ENCODE measurements at places on chromosomes 3 and 15.

GRCh38 chr3:168049367-168049974, 46.3 kb downstream of the GOLIM4 start:
- no peak for DNase-seq

- DNase-seq, result no peak
These were observed 124.1 kb upstream of the CRBN start for GRCh38 chr3:3303636-3304035.

- no peak for DNase-seq
These were observed 53.4 kb upstream of the CHD2 start for GRCh38 chr15:92846741-92847140.

DNA sequence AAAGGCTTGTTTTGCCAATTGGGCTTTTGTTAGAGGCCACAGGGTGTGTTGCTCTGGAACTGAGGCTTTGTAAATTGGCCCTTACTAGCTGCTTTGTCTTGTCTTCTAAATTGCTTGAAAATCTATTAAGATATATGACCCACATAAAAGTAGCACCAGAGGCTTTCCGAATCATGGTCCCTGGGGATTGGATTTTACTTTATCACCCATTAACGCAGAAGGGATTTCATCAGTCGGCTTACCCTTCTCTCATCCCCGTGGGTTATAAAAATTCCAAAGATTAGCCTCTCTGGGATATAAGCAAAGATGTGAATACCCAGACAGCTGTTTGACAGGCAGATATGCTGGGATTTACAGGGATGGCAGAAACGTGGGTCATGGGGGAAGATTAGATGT, 98.3 kb upstream of the CHL1 start:
- no peak for DNase-seq

- no peak for DNase-seq
These were observed 319.8 kb downstream of the LPP start for GRCh38 chr3:188473591-188474288.

DNA sequence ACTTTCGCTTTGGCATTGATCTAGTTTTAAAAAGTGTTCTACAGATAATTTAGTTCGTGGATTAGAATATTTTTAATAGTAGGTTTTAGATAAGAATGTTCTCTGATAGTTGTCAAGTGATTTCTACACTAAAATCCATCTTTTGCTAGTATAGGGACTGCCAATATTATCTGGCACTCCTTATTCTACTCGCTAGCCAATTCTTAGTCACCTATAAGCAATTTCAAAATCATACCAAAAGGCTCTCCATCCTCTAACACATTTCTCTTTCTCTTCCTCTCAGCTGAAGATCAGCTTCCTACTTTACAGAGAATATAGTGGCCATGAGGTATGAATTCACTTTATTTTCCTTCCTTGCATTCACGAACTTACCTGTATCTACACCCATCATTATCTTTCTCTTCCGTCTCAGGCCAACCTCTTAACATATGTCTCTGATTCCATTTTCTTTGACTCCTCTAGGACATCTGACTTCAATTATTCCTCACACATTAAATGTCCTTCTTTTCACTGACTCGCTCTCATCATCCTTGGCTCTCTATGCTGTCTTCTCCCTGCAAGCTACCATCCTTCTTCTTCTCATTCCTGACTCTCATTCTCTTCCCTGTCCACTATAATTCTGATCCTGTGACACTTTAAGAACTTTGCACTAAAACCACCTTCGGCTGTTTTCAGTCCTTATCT, 35.5 kb downstream of the C3orf80 start:
- DNase-seq, result no peak

DNA sequence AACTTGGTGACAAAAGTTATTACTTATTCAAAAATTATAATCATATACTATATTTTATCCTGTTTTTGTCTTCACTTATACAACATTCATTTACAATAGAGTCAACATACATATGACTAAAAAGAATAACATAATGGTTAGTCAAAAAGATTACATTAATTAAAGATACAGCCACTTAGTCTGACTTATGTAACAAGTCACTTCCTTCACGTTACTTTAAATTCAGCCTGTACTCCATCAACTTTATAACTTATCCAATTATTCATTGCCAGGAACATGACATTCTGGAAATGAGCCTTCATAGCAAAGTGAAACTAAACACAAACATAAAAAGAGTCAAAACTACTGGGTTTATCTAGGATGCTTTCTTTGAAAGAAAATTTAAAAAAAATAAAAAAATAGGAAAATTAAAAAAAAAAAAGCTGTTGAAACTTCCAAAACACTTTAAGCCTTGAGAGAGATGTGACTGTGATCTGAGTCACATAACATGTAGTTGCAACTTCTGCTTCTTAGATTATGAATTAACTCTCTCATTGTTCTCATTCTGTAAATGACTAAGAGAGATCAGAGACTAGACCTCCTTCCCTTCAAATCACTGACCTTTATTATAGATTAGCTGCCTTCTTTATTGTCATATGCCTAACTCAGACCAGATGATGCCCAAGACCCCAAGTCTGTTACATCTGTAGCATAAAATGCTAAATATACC, 107.8 kb downstream of the MYRIP start:
- no peak for DNase-seq

DNA sequence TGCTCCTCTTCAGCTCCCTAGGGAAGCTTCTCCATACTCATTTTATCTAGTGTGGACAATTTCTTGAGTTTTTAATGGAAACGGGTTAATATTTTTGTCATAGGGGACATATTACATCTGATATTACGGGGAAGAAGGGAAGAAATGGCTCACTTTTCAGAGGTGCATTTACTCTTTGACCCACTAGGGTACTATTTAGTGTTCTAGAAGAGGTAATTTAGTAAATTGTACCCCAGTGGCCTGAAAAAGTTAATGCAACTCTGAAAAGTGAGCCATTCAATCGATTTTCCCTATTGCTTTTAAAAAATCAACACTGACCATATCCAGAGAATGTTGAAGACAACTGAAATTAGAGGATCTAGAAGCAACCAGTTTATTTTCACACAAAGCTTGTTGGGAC, 71.2 kb downstream of the MAP2K5 start:
- no peak for DNase-seq

DNA sequence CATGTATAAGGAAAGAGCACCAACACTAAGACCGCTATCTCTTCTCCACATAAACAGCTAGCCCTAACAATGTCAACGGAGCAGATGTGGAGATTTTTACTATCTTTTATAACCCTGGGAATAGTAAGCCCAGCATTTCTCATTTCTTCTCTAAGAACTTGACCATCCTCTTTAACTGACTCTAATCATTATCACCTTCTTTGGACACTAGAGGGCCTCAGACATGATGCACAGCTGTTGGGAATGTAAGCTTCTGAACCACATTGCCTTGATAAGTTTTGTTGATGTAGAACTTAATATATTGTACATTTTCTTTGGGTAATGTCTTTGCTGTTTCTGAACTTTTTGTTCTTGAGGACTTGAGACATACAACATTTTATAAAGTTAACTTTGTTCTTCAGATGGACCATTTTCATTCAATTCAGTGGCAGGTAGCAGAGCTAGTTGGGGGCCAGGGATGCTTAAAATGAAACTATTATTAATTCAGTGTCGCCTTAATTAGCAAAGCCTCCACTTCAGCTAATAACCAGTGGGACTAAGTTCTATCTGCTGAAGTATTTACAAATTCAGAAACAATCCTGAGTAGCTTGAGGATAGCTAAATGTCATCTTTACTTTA, 9.6 kb upstream of the TAGLN3 start:
- DNase-seq, result no peak

- DNase-seq, result no peak
These were observed 121.3 kb upstream of the WNT7A start for GRCh38 chr3:14001136-14001535.

GRCh38 chr3:36678216-36679013, 85.9 kb downstream of the DCLK3 start:
- no peak for DNase-seq

DNA sequence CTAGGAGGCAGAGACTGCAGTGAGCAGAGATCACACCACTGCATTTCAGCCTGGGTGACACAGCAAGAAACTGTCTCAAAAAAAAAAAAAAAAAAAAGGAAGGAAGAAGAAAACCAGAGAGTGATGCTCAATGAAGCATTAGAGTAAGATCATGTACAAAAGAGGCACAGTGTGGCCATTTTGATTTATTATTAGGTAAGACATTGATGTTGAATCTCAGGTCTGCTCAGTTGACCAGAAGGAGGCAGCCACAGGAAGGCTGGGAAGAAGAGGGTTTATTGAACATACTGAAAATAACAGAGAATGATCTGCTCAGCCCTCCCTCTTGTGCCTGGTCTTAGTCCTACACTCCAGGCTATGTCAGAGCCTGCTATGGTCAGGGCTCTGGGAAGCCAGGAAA, 15.6 kb downstream of the LRRK1 start:
- DNase-seq, result no peak

DNA sequence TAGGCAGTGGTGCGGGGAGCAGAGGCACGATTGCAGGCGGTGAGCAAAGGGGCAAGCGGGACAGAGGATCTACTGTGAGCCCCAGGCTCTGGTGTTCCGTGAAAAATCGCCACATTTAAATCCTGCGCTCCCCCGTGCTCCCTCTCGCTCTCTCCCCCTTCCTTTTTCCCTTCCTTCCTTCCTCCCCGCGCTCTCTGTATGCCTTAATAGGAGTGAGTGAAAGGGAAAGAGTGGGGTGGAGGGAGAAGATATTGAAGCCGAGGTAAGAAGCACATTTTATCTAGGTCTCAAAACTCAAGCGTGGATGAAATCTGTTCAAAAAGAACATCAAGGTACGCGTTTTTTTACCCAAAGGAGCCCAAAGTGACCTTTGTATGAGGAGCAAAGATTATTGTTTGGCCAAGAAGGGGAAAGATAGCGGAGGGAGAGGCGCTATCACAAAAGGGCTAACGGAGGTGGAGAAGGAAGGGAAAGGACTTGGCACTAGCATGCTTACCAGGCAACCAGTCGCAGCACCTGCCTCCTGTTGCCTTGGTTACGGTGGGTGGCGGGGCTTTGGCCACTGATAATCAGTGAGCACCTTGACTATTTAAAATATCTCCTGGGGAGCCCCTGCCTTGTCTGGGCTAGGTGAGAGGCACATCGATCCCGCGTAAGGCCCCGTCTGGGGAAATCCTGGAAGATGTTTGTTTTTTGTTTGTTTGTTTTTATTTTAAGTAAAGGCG, 14.9 kb upstream of the AEN start:
- DNase-seq, result no peak

GRCh38 chr15:70146162-70146561, 48.4 kb upstream of the TLE3 start:
- no peak for DNase-seq

- no peak for DNase-seq
These were observed 38.4 kb upstream of the SLC6A6 start for GRCh38 chr3:14363991-14364390.

DNA sequence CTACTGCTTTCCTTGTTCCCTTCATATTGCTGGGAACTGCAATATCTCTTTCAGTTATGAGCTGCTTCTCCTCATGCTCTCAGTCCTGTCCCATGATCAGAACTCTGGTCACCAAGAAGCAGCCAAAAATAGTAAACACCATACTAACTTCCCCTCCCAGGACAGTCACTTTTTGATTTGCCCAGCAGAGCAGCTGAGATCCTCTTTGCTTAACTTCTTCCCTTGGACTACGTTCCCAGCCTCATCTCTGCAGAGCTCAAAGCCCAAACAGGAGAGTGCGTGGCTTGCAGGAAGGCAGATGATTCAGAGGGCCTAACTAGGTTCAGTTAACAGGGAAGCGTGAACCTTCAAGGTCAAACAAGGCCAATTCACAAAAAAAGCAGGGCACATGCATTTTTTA, 153.2 kb downstream of the CTNNB1 start:
- DNase-seq, result no peak

- DNase-seq, result no peak
These were observed 53.0 kb downstream of the ZNF148 start for GRCh38 chr3:125322166-125322565.

DNA sequence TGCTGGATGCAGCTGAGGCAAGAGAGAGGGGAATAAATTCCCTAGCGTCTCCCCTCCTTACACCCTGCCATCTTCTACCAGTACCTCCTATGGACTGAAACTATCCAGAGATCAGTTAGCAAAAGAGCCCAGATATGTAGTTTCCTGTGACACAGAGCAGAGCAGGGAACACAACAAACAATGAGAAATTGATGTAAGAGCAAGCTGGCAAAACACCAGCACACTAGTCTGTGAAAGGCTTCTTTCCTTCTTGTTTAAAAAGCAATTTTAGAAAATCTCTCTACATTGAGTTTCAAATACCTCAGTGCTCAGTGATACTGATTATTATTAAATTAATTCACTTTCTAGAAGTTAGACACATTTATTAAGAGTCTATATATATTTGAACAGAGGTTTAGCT, 215.6 kb upstream of the AZI2 start:
- no peak for DNase-seq

- no peak for DNase-seq
These were observed 21.8 kb downstream of the CDCP1 start for GRCh38 chr3:45124352-45124751.

GRCh38 chr3:133964547-133964946, 65.2 kb downstream of the SLCO2A1 start:
- no peak for DNase-seq

DNA sequence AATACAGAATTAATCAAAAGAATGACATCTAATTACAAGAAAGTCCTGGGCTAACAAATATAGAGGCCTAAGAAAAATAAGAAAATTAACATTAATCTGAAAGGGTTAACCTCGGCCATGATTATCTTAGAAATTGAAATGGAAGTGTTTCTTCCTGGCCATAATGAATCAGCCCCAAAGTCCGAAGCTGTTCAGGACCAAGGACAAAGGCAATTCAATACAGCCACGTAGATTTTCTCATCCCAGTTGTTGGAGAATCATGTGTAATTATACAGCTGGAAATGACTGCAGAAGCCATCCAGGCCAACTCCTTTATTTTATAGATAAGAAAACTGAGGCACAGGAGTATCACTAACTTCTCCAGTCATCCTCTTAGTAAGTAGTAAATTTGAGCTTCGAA, 38.0 kb upstream of the GBE1 start:
- DNase-seq, result no peak

- DNase-seq, result no peak
These were observed 306.9 kb downstream of the ZPLD1 start for GRCh38 chr3:102741694-102742093.

DNA sequence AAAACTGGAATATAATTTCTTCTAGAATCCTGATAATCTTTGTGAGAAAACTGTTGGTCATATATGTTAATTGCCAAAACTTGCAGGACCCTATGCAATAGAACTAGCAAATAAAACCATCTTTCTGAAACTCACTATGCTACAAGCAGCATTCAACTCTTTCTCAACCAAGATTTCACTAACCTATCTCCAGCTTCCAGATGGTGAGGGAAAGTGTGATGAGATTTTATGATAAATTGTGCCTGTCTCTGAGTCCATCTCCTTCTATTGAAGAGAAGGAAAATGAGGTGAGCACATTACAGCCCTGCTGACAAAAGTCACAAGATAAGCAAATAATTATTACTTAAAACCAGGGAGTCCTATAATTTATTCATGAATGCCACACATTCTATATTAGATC, 44.1 kb upstream of the UBE2Q2 start:
- DNase-seq, result no peak

GRCh38 chr3:153495422-153495821, 333.4 kb downstream of the RAP2B start:
- DNase-seq, result no peak

- no peak for DNase-seq
These were observed 449.3 kb upstream of the THBS1 start for GRCh38 chr15:39131609-39132008.
